ENCODE measurements at places on chromosomes 7 and 10. TPM values are rescaled to one million over a fixed set of nuclear protein-coding genes. Genes with fewer than 3 reads are reported as not detected.

GRCh38 chr10:84004221-84004620 lies 135.1 kb upstream of the GHITM start:
- DNase-seq, result no peak

DNA sequence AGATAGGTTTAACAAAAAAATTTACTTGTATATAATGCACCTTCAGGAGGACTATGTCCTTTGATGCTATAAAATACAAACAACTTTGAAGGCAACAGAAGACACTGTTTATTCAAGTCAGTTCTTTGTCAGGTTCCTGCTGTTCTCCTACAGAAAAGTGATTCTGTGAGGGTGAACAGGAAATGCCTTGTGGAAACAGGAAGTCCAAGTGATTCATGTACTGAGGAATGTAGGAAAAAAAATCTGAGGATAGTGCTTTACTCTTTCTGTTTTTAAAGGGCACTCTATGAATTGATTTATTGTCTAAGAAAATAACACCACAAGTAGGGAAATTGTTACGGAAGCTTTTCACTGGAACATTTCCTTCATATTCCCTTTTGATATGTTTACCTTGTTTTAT lies 171.9 kb downstream of the HDAC9 start:
- DNase-seq, result no peak

KCP gene
- 0.19 TPM for total RNA-seq

- DNase-seq, result no peak
These were observed 71.1 kb upstream of the FZD1 start for GRCh38 chr7:91193141-91193540.

DNA sequence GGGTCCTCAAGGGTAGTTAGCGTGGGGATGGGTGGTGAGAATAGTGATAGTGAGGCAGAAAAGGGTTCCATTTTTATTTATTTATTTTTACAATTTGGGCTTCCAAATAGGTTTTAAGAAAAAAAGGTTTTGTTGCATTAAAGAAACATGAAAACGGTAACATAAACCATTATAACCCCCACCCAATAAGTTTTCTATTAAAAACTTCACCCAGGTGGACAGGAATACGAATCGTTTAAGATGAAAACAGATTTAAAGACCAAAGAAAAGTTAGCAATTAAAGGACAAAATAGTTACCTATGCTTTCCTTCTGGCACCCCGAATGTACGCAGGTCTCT lies 78.7 kb downstream of the ZFAND4 start:
- DNase-seq, result no peak

HOXA2 gene
- not detected for total RNA-seq

NUDT1 gene
- total RNA-seq, result 12.5 TPM

- DNase-seq, result no peak
These were observed 157.9 kb upstream of the GRB10 start for GRCh38 chr7:50940621-50941020.

- DNase-seq, result no peak
These were observed 422.8 kb downstream of the KCNMA1 start for GRCh38 chr10:77214799-77215198.

- no peak for DNase-seq
These were observed 260.6 kb downstream of the MAD1L1 start for GRCh38 chr7:1971946-1972654.

GRCh38 chr7:47350425-47350824 lies 231.5 kb downstream of the TNS3 start:
- DNase-seq, result no peak

Data from left ventricle myocardium inferior (tissue), 1 donor.